ENCODE measurements at places on chromosomes 3 and 15.
A peak's percentile ranks its signal among the peaks of the same experiment; 100 is the strongest.

GRCh38 chr3:183551930-183552329 is 3.6 kb downstream of the KLHL6 start:
- no peak for DNase-seq

- no peak for DNase-seq
Measured at GRCh38 chr15:33679061-33679460, 289.2 kb upstream of the CHRM5 start.

DNA sequence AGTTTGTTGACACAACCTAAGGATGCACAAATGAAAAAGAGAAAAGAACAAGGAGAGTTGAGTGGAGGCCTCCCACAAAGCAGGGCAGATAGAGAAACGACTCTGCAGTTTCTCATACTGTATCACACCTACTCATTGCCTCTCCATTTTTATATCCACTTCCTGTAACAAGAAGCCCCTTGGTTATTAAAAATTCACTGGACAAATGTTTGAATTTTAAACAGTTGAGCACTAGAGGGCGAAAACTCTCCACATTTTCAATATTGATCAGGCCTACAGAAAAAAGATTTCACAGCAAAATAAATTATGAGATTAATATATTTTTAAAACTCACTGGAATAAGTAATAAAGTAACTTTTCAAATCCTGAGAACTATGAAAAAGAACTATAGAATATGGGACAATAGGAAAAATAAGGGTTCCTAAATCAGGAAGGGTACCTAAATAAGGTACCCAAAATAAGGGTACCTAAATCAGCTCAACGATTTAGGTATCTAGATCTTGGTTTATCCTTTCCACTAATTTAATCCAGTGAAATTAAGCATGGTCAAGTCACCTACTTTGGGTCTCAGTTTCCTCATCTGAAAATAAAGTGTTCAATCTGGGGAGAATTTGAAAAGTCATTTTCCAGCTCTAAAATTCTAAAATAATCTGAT is 47.0 kb upstream of the PPIB start:
- peak; percentile 25 for DNase-seq

GRCh38 chr3:65776494-65776893 is 262.2 kb downstream of the MAGI1 start:
- DNase-seq, result no peak

- DNase-seq, result no peak
Measured at GRCh38 chr3:193743702-193744047, 150.7 kb downstream of the OPA1 start.

GRCh38 chr3:127003601-127004280 is 20.8 kb downstream of the PLXNA1 start:
- no peak for DNase-seq

DNA sequence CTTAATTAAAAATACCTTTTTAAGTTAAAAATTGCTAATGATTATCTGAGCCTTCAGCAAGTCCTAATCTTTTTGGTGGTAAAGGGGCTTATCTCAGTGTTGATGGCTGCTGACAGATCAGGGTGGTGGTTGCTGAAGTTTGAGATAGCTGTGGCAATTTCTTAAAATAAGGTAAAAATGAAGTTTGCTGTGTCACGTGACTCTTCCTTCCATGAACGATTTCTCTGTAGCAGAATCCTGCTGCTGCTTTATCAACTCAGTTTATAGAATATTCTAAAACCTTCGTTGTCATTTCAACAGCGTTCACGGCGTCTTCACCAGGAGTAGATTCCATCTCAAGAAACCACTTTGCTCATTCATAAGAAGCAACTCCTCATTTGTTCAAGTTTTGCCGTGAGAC is 110.1 kb downstream of the SUCNR1 start:
- DNase-seq, result no peak

GRCh38 chr3:109440353-109440752 is 103.0 kb upstream of the DPPA4 start:
- DNase-seq, result no peak

- DNase-seq, result no peak
Measured at GRCh38 chr15:94411285-94411684, 179.9 kb downstream of the MCTP2 start.

DNA sequence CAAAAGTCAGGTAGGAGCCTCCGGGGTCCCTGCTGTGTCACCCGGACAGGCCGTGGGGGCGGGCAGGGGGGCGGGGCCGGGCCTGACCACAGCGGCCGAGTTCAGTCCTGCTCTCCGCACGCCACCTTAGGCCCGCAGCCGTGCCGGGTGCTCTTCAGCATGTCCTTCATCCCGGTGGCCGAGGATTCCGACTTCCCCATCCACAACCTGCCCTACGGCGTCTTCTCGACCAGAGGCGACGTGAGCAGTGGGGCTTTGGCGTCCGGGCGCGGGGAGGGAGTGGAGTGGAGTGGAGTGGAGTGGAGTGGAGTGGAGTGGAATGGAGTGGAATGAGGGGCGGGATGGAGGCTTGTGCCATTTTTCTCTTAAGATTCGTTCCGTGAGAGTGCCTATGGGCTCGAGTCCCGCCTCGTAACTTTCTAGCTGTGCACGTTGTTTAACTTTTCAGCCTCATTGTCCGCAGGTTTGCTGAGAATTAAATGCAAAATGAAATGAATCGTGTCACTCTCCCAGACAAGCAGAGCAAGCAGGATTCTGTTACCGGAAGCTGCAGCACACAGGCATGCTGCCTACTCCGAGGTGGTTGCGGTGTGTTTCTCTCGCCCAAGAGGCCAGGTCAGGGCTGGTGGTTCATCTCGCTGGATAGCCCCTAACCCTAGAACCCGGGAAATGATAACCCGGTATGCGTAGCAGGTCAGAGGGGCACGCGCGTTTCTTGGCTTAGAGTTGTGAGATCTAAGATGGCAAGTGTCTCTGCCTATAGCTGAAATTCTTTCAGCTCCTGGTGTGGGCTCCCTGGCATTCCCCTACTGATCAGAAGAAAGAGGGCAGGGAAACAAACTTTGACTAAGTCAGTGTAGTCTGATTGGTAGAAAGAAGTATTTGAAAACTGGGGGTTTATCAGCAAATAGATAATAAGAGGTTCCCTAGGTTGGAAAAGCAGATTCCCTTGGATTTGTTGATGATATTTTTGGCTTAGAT is at the start of gene FAH:
Gene FAH (plus strand): TSS at position 104 of the 981 bp plus-strand sequence. CDS start 56 bp downstream, at position 160.
- peak; percentile 46 for DNase-seq

DNA sequence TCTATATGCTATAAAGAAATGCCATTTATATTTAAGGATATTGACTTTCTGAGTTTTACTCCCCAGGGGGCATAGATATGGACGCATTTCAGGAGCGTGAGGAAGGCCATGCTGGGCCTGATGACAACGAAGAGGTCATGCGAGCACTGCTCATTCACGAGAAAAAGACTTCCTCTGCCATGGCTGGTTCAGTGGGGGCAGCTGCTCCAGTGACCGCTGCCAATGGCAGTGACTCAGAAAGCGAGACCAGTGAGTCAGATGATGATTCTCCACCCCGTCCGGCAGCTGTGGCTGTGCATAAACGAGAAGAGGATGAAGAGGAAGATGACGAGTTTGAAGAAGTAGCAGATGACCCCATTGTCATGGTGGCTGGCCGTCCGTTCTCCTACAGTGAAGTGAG is 38.4 kb downstream of the GTF2E1 start:
- no peak for DNase-seq

DNA sequence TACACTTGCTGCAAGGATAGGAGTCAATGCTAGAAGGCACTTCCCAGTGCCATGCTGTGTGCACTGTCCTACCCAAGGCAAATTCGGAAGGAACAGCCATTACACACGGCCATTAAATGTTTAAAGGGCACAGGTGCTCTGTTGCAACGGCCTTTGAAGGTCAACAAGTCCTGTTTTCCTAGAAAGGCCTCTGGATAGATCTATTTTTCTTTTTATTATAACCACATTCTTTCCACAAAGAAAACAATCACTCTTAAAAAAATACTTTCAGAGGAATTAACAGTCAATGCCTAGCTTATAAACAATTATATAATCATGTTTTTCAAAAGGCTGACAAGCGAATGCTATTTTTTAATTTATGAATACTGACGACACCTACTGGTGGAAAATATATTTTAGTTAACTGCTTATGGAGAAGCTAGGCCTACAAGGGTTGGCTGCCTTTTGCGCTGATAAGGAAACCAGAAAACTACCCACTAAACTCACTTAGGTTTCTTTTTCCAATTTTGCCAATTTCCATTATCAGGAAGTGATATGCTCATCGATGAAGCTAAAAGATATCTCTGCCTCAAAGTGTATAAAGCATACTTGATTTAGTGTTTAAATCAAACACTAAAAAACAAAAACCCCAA is 2.4 kb downstream of the ARHGEF3 start:
- peak; percentile 64 for DNase-seq

- DNase-seq, result no peak
Measured at GRCh38 chr3:184419171-184419570, 39.3 kb downstream of the CHRD start.

GRCh38 chr15:39393575-39394335 is 187.1 kb upstream of the THBS1 start:
- no peak for DNase-seq

DNA sequence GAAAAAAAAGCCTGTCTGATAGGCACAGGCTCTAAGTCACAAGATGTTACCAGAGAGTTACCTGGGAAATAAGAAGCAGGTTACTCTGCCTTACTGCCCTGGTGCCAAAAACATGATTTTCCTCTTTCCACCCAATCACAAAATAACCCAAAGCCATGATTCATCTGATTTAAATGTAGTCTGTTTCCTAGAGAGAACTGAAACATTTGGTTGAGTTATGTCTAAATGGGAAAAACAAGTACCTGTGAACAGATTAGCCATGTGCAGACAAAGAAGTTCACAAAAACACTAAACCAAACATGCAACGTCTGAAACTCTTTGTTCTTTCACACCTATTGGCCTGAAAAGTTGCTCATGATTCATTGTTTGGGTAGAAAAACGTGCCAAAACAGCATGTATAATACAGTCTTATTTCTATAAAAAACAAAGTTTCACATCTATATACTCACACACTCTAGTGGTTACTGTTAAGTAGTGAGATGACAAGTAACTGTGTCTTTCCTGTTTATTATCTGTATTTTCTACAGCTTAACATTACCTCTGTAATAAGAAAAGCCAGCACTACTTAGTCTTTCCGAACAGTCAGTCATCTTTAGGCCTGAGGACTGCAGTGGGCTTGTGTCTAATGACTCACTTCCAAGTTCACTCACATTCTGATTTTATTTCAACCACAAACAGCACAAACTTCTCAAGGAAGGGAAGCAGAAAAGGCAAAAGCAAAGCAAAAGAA is 30.2 kb downstream of the FAM174B start:
- DNase-seq, result no peak

GRCh38 chr3:66532160-66532587 is 31.4 kb upstream of the LRIG1 start:
- no peak for DNase-seq

- no peak for DNase-seq
Measured at GRCh38 chr3:135261214-135261775, 466.2 kb downstream of the EPHB1 start.

DNA sequence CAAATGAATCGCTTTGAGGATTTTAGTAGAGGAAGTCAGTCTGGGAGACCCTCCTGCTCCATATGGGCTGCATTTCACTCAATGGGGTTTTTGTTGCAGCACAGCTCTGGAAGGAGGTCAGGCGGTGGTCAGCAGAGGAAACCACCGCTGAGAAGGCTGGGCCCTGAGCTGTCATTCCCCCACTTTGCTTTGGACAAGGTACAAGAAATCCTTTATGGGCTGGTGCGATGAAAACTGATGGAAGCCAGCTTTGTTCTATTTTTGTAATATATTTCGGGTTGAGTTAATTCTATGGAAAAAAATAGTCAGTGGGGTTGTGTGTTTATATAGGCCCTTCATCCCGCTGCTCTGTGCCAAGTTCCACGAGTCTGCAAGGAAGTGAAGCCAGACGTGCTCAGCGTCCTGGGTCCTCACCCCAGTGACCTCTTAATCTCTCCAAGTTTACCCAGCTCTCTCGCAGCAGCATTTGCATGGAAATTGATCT is 157.1 kb upstream of the TMC3 start:
- DNase-seq, result no peak

- DNase-seq, result no peak
Measured at GRCh38 chr3:172156586-172156955, 117.2 kb downstream of the FNDC3B start.

DNA sequence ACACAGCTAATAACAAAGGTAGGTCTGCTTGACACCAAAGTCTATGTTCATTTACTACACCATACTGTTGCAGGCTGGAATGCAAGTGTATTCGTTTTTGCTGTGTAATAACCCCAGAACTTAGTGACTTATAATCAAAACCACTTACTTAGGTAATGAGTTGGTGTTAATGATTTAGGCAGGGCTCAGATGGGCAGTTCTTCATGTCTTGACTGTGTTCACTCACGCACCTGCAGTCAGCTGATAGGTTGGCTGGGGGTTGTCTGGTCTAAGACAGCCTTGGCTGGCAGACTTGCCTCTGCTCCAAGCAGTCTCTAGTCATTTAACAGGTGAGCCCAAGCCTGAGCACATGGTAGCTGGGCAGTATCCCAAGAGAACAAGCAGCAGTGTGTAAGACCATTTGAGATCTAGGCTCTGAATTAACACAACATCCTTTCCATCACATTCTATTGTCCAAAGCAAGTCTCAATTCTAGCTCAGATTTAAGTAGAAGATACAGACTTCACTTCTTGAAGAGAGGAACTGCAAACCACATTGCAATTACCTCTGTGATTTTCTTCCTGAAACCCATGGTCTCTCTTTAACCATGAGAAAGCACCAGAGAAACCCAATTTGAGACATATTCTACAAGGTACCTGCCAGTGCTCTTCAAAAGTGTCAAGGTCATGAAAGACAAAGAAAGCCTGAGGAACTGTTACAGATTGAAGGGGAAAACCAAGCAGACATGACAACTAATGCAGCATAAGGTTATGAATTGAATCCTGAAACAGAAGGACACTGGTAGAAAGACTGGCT is 13.3 kb upstream of the DCLK3 start:
- no peak for DNase-seq

DNA sequence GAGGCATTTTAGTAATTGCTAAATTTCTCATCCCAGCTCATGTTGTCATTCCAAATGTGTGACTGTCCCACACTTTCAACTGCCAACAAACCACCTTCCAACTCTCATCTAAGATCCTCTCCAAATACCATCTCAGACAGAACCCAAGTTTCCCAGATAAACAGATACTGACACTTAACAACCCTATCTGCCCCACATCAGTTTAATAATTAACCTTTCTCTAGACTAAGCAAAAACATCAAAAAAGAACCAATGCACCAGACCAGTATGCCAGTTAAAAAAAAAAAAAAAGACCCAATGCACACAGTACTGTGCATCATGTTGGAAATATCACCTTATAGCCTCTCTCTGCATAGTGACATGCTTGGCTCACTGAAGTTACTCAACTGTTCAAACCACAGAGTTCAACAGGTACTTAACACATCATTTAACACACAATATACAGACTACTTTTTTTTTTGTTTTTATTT is 5.5 kb downstream of the SFMBT1 start:
- DNase-seq, result no peak

GRCh38 chr3:119570229-119570628 is 9.1 kb upstream of the ADPRH start:
- DNase-seq, result no peak

- DNase-seq, result peak; percentile 69
Measured at GRCh38 chr3:172680684-172681083, 30.2 kb downstream of the NCEH1 start.

GRCh38 chr3:197458179-197458707 is 97.5 kb downstream of the BDH1 start:
- no peak for DNase-seq

GRCh38 chr3:4491855-4492207 is 1.3 kb upstream of the ITPR1 start:
- no peak for DNase-seq
